ENCODE measurements at places on chromosomes 5 and 9.

DNA sequence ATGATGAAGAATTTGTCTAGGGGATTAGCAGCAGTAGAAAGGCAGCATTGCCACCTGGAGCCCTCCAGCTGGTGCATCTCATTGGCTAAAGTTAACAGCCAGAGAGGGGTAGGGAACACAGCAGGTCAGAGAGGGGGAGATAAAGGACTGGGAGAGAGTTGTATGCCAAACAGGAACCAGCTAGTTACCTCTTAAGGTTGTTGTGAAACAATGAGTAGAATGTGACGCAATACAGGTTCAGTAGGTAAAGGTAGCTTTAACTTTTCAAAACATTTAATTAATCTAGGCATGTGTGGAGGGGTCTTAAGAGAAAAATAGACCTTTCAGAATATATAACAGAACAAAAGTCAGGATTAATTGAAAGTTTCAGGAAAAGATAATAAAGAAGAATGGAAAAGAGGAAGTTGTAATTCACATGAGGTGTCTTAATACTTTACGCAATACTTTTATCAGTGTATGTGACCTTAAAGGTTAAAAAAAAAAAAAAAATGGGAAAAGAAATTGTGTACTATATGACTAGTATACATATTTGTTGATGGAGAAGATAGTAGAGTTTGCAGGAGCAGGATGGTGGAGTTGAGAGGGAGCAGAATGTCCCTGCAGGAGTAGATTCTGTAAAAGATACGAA lies 14.3 kb downstream of the FBXO38 start:
- H3K27me3 ChIP-seq: no peaks in the 10 kb centered on the region
- peaks cover 24% of the 10 kb centered on the region for H3K4me1 ChIP-seq
- peaks cover 46% of the 10 kb centered on the region for H3K36me3 ChIP-seq

- H3K27ac ChIP-seq: no peak overlapping the region
- H3K4me1 ChIP-seq: no peaks in the 10 kb centered on the region
- H3K4me3 ChIP-seq: no peak overlapping the region
Observed at GRCh38 chr5:168318240-168318639, 26.8 kb downstream of the WWC1 start.

DNA sequence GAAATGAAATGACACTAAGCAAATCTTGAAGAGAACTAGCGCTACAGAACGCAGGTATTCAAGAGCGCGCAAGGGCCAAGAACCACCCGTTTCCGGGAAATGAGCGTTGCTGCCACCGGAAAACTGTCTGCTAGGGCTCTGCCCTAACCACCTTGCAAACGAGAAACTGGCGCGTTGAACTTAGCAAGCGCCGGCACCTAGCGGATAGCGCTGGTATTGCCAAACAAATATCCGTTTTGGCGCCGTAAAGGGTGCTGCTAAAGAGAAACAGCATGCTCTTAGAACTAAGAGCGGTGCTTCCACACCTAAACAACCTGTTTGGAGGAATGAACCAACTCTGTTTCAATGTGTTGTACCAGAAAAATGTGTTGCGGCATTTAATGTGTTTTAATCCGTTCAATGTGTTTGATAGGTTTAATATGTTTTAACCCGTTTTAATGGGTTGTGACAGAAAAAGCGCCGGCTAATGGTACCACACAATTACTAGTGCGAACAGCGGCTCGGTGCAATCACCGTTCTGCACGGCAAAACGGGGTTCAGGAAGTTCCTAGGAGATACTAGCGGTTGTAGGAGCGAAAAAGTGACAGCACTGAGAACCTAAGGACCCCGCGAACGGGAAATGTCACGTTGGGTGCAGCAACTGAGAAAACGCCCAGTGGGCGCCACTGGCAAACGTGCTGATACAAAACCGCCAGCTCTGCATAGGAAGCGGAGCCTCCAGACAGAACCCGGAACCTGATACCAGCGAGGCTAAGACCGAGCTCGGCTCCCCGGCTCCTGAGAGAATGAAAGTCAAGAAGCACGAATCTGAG lies at the start of gene ANXA2R:
Gene ANXA2R (minus strand): TSS at position 33 of the 812 bp plus-strand sequence. CDS start 273 bp downstream, outside the sequence.
- no peaks in the 10 kb centered on the region for H3K36me3 ChIP-seq

GRCh38 chr5:150672237-150672883 lies 11.3 kb downstream of the MYOZ3 start:
- H3K27ac ChIP-seq: no peak overlapping the region
- H3K27me3 ChIP-seq: no peaks in the 10 kb centered on the region
- H3K4me3 ChIP-seq: peak overlapping the region; percentile 87
- peaks cover 28% of the 10 kb centered on the region for H3K4me1 ChIP-seq

DNA sequence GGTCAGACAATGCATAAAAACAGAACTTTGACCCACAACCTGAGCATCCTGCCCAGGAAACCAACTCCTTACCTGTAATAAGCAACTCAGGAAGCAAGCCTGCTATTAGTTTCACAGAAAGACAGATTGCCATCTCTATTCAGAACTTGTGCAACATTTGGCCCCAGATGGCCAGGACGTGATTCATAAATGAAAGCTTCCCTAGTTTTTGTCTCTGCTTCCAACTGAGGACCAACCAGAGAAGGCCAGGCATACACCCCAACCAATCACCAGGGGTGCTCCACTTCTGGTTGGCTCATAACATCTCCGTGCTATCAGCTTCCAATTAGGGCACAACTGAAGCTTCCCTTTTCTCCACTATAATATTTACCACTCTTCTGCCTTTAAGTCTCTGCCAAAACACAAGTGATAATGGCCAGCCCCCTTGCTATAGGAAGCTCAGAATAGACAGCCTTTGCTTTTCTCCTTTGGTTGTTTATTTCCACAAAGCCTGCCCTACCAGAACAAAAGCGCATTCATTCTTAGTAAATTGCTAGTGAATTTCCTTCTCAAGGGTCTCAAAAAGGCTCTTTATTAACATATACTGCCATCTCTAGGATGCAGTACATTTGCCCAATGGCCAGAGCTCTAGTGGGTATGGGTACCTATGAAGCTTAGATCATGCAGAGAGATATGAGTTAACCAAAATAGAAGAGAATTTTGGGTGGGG lies 289.7 kb upstream of the DAP start:
- peak; percentile 44 for DNase-seq
- H3K4me1 ChIP-seq: no peaks in the 10 kb centered on the region
- no peak overlapping the region for H3K27ac ChIP-seq
- H3K27me3 ChIP-seq: no peaks in the 10 kb centered on the region

DNA sequence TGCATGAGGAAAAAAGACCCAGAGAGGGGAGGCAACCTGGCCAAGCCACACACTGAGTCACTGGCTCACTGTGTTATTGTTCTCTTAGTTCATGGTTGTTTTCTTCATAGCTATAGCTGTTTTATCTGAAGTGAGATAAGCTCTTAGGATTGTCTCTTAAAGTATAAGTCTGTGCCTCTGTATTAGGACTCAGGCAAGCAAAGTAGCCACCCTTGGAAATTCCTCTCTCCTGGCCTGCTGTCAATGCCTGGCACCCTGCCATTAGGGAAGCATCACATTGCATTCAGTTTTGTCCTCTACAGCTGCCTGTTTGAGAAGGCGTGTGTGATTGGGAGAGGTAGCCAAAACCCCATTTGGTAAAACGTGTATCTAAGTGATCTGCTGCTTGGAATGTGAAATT lies 147.4 kb upstream of the GLRA1 start:
- H3K36me3 ChIP-seq: no peaks in the 10 kb centered on the region
- no peaks in the 10 kb centered on the region for H3K27me3 ChIP-seq
- no peak overlapping the region for H3K27ac ChIP-seq
- no peak overlapping the region for H3K4me3 ChIP-seq
- DNase-seq: no peak
- H3K4me1 ChIP-seq: no peaks in the 10 kb centered on the region

GRCh38 chr5:89830691-89831090 lies 578.9 kb downstream of the CETN3 start:
- H3K4me1 ChIP-seq: no peaks in the 10 kb centered on the region
- H3K27ac ChIP-seq: no peak overlapping the region
- H3K27me3 ChIP-seq: no peaks in the 10 kb centered on the region
- no peaks in the 10 kb centered on the region for H3K36me3 ChIP-seq
- H3K4me3 ChIP-seq: no peak overlapping the region

DNA sequence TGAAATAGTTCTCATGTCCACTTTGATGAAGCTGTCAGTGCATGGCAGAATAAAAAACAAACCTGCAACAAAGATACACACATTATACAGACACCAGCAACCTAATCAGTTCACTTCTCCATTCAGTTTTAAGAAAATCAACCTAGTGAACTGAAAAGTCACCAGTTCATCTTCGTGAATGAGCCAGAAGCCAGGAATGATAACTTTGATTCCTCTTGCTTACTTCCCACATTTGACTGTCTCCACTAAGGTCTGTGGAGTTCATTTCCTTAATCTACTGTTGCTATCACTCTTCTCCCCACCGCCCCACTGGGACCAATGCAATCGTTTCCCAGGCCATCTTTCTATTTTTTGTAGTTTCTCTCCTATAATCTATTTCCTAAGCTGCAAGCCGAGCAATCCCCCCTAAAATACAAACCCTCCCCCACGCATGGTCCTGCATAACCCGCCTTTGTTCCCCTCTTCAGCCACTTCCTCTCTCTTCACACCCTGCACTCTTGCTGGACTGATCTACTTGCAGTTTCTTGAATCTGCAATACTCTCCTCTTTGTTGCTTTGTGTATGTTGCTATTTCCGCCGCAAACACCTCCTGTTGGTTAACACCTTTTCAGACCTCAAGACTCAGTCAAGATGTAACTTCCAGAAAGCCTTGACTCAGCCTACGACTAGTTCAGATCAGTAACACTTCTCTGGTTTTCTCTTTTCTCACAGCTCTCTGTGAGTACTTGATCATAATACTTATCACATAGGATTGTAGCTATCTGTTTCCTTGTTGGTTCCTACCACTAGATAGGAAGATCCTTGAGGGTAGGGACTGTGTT lies 16.6 kb downstream of the STOM start:
- peak overlapping the region; percentile 10 for H3K27ac ChIP-seq
- no peak overlapping the region for H3K4me3 ChIP-seq
- H3K4me1 ChIP-seq: peaks cover 72% of the 10 kb centered on the region
- DNase-seq: no peak
- no peaks in the 10 kb centered on the region for H3K27me3 ChIP-seq

DNA sequence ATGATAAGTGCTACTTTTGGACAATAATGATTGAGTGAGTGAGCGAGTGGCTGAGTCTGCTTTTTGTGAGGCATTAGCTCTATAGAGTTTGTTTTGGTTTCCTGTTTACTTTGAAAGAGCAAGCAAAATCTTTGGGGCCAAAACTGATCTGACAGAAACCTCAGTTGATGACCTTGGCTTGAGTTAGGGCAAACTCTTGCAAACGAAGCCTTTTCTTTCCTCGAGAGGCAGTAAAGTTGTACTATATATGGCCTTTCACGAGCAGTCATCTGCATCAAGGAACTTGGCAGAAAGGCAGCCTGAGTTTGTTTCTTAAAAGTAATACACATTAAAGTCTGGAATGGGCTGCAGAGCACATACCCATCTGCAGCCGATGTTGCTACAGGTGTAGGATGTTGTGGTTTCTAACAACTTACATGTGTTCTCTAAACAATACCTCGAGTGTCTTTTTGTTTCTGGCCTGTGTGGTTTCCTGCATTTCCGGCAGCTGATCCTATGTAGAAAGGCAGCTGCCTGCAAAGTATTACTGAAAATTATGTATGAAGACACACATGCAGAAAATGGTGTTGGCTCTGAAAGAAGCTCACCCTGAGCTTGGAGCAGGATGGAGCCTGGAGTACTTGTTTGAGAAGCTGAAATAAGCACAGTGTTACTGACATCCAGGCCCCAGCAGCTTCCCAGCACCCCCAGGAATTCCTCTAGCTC lies 60.8 kb downstream of the FOXD1 start:
- H3K27ac ChIP-seq: no peak overlapping the region
- peaks cover 46% of the 10 kb centered on the region for H3K27me3 ChIP-seq
- H3K36me3 ChIP-seq: no peaks in the 10 kb centered on the region
- H3K4me3 ChIP-seq: no peak overlapping the region
- peaks cover 10% of the 10 kb centered on the region for H3K4me1 ChIP-seq

- peaks cover 6% of the 10 kb centered on the region for H3K36me3 ChIP-seq
- H3K4me3 ChIP-seq: no peak overlapping the region
- H3K27ac ChIP-seq: no peak overlapping the region
- peak; percentile 67 for DNase-seq
- no peaks in the 10 kb centered on the region for H3K27me3 ChIP-seq
Observed at GRCh38 chr5:112757468-112758208, 20.0 kb downstream of the APC start.

- no peak for DNase-seq
- no peaks in the 10 kb centered on the region for H3K36me3 ChIP-seq
- H3K4me1 ChIP-seq: no peaks in the 10 kb centered on the region
- no peak overlapping the region for H3K27ac ChIP-seq
Observed at GRCh38 chr5:174418809-174419539, 305.4 kb upstream of the MSX2 start.

DNA sequence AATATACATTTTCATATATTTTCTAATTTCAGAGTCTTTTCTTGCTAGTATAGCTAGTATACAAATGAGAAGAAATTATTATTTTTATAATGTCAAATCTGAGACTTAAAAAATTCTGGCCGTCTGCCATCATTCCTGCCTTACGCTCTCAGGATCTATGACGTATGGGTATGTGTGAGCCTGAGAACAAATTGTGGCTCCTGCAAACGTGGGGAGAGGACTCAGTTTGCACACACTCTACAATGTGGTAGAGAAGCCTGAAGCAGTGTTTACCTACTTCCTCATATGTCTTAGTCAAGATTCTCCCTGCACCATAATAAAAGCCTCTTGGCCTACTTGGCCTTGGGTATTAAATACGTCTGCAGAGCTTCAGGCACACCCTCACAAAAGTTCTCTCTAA lies 825.4 kb downstream of the SEMA5A start:
- H3K4me1 ChIP-seq: no peaks in the 10 kb centered on the region
- no peak overlapping the region for H3K27ac ChIP-seq
- no peaks in the 10 kb centered on the region for H3K36me3 ChIP-seq
- no peak for DNase-seq
- no peak overlapping the region for H3K4me3 ChIP-seq
- no peaks in the 10 kb centered on the region for H3K27me3 ChIP-seq

DNA sequence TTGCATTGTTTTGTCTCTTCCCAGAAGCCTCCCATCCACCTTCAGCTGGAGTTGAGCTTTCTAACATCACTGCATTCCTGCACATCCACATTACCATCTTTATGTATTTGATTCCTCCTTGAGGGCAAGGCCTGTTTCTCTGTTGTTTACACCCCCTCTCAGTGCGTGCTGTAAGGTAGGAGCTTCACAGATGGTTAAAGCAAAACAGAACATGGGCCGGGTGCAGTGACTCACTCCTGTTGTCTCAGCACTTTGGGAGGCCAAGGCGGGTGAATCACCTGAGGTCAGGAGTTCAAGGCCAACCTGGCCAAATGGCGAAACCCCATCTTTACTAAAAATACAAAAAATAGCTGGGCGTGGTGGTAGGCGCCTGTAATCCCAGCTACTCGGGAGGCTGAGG lies 110.9 kb downstream of the KCNIP1 start:
- H3K4me1 ChIP-seq: peaks cover 3% of the 10 kb centered on the region
- DNase-seq: no peak
- H3K27ac ChIP-seq: no peak overlapping the region
- H3K27me3 ChIP-seq: no peaks in the 10 kb centered on the region
- H3K36me3 ChIP-seq: no peaks in the 10 kb centered on the region

- no peak overlapping the region for H3K4me3 ChIP-seq
- DNase-seq: peak; percentile 64
- H3K4me1 ChIP-seq: peaks cover 47% of the 10 kb centered on the region
- H3K27me3 ChIP-seq: no peaks in the 10 kb centered on the region
Observed at GRCh38 chr9:87554976-87555375, 57.3 kb downstream of the DAPK1 start.

GRCh38 chr9:86282979-86283535 lies 719 bp upstream of the ISCA1 start:
- DNase-seq: no peak
- H3K27ac ChIP-seq: peak overlapping the region; percentile 33
- H3K4me1 ChIP-seq: peaks cover 28% of the 10 kb centered on the region

Data from common myeloid progenitor, CD34-positive (primary cell).